CD4-positive, alpha-beta T cell treated with Interleukin-21 for 1 hour (primary cell): ENCODE measurements at places on chromosomes 11 and 22.

DNA sequence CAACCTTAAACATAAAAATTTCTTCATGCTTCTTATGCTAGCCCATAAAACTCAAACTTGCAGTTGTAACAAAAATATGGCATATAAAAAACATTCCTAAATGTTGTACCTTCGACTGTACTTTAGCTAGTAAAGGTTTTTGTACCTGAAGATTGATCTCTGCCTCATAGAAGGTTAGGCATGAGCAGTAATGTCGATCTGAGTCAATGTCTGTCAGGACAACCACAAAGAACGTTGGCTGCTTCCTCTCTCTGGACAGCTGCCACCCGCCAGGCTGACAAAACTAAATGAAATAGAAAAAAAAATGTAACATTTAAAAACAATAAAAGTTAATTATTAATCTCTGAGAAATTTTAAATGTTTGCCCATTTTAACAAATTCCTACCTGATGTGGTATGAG lies 251.3 kb downstream of the SBF2 start:
- no peak for DNase-seq

DNA sequence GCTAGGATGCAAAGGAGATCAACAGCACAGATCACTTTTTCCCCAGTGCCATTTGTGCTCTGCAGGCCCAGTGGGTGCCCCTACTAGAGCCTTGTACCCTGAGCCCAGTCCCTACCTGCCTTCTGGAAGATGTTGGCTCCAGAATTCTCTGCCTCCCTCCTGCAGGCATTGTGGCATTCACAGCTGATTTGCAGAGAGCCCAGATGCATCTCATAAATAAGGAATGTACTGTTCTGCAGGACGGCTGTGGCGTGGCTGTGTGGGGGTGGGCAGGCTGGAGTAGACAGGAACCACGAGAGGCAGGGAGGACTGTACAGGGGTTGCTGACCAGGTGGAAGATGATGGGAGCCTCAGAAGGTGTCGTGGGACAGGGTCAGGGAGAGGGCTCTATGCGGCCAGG lies 11.2 kb upstream of the MIAT start:
- DNase-seq = no peak

GRCh38 chr11:29051935-29052334 lies 943.7 kb downstream of the METTL15 start:
- no peak for DNase-seq

DNA sequence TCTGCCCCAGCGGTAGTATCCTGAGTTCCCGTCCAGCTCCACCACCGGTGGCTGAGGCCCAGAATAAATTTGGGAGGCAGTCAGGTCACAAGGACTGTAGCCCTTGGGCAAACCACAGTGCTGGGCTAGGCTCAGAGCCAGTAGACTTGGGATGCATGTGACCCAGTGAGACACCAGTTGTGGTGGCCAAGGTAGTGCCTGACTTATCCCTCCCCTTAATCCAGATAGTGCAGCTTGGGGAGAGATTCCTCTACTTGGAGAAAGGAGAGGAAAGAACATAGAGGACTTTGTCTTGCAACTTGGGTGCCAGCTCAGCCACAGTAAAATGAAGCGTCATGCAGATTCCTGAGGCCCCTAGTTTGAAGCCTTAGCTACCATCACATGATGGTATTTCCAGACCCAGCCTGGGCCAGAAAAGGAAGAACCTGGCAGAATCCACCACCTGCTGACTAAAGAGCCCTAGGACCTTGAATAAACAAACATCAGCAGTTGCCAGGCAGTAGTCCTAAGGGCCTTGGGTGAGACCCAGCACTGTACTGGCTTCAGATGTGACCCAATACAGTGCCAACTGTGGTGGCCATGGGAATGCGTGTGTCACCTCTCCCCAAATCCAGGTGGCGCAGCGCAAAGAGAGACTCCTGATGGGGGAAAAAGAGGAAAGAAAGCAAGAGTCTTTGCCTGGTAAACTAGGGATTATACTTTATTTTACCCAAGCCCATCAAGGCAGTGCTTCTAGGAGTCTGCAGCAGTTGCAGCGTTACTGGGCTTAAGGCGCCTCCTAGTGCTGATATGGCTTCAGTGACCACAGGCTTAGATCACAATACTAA lies 17.0 kb upstream of the DDX10 start:
- DNase-seq = peak; percentile 68

DNA sequence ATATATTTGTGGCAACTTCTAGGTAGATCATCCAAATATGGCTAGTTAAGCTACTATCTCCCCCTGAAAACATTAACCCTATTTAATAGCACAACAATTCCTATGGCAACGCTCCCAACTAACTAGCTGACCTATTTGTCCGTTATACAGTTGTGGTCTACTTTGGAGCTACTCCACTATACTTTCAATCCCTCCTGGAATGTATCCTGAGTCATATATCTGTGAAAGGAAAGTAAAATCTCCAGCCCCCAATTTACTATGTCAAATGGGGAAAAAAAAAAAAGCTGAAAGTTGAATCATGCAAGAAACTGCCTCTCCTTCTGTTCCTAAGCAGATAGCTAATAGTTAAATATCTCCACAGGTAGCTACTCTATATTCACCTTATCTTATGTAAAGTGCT lies 128.5 kb downstream of the CD44 start:
- no peak for DNase-seq

GRCh38 chr11:134562196-134562595 lies 150.2 kb upstream of the B3GAT1 start:
- no peak for DNase-seq

GRCh38 chr11:86453290-86454030 lies 78.8 kb downstream of the CCDC81 start:
- DNase-seq = no peak

DNA sequence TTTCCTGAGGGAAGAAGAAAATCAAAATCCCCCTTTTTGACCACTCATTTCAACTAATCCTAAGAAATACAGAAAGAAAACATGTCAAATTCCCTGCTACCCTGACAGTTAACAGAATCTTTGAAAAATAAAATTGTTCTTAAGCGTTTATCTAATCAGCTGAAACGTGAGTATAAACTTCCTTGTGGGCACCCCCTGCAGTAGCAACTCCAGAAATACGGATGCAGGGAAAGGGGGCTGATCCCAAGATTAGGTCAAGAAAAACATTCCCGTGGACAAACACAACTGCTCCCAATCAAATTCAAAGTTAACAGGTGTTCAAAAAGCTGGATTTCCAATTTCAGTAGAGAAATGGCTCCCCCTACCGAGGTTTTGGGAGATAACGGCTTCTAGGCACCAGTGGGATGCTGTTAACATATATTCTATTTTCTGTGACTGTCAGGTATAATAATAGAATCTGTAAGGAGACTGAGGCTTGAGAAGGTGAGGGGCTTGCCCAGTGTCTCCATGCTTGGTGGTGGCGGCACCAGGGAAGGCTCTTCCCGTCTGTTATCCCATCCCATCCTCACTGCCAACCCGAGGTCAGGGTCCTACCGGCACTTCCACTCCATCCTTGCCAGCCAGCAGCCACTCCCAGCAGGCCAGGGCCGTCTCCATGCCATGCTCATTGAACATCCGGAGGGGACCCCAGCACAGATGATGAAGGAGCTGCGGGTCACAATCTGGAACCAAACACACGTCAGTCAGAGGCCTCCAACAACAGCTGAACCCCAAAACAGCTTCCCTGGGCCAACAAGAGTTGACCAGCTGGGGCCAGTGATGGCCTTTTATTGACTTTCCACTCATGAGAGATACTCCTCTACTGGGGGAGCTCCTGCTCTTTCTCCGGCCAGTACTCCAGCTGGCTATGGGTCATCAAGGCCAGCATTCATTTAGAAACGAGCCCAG lies 32.0 kb upstream of the SERPIND1 start:
- DNase-seq = peak; percentile 58
